ENCODE measurements at places on chromosomes 3 and 15.
A peak's percentile ranks its signal among the peaks of the same experiment; 100 is the strongest.

- no peak for DNase-seq
These were observed 200.7 kb downstream of the GREM1 start for GRCh38 chr15:32918547-32918946.

DNA sequence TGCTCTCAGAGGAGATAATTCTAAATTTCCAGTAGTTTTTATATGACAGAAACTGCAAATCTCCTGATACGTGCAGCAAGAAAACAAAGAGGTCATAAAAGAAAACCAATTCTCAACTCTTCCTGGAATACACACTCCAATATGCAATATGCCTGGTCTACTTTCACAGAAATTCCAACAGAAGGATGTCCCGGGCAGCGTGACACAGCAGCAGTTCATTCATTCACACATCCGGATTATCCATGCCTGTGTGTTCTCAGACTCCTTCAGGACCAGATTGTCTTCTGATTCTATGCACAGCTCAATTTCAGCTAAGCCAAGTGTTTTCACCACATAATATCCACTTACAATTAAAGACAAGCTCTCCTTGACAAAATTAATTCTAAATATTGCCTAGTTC lies 64.3 kb downstream of the FBN1 start:
- DNase-seq = no peak

- DNase-seq = no peak
These were observed 146.9 kb downstream of the CHST2 start for GRCh38 chr3:143266511-143266910.

- no peak for DNase-seq
These were observed 315.2 kb downstream of the CLSTN2 start for GRCh38 chr3:140250010-140250855.

GRCh38 chr3:184776916-184777315 lies 35.0 kb upstream of the VPS8 start:
- DNase-seq = no peak

DNA sequence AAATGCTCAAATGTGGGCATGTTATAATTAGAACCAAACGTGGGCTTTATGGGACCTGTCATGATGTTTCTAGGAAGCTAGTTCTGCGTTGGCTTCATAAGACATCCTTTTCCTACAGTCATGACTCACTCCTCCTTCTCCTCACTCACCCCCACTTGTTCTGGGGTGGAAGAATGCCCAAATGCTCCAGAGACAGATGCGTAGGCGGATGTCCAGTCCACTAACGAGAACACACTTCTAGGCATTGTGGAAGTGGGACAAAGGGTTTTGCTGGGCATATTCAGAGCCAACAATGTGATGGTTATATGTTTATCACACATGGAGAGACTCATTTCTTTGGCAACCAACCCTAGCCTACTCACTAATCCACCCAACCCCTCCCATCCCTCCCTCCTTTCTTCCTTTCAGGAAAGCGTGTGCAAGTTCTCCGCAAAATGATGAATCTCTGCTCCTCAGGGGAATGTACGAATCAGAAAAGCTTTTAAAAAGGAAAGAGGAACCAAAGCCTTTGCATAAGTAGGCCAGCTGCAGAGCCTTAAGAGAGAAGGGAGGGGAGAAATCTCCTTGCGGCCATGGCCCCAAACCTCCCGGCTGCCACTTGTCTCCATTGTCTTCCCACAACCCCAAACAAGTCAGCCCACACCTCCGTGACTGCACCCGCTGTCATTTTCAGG lies 123.0 kb upstream of the SPRED1 start:
- peak; percentile 26 for DNase-seq

DNA sequence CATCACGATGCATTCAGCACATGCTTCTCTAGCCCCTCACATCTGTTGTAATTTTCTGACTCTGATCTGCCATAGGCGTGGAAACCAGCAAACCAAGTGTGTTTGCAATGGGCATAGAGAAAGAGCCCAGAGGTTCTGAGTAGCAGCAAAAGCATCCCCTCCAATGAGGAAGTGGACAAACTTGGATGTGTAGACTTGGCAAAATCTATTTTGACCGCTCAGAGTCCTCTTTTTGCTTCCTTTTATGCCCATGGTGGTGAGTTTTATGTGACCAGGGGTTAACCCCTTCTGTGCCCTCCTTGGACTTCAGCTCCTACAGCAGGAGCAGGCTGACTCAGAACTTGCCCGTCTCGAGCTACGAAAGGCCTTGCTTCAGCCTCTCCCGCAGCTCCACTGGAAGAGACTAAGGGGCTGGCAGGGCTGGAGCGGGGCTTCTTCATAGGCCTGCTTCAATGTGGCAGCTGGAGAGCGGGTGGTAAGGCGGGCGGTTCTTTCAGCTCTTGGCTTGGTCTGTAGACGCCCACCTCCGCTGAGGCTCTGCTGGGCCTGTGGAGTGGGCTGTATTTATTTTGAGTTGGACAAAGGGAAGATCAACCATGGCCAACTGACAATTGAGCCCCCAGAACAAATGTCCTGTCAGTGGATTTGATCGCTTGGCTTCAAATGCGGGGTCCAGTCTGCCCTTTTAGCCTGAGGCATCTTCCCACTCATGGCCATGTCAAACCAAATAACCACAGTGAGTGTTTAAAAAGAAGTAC lies 6.5 kb upstream of the ETV5 start:
- DNase-seq = no peak

- no peak for DNase-seq
These were observed 112.8 kb upstream of the MEF2A start for GRCh38 chr15:99452728-99453636.

DNA sequence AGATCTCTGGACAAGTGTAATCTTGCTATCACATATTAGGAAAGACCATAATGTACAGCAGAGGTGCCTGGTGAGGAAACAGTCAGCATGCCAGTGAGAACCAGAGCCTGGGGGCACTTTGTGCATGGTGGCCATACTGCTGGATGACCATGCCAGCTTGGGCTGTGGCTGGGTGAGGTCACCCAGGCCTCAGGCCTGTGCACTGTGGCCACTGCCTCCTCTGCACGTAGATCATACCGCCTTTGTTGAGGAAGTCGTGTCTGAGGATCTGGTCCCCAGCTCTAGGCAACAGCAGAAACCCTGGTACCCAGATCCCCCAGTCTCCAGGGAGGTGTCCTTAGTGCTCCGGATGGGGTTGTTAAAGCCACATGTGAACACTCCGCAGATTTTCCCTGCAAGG lies 38.9 kb downstream of the ZNF710 start:
- no peak for DNase-seq

- no peak for DNase-seq
These were observed 114.8 kb downstream of the WDR76 start for GRCh38 chr15:43941555-43941954.

DNA sequence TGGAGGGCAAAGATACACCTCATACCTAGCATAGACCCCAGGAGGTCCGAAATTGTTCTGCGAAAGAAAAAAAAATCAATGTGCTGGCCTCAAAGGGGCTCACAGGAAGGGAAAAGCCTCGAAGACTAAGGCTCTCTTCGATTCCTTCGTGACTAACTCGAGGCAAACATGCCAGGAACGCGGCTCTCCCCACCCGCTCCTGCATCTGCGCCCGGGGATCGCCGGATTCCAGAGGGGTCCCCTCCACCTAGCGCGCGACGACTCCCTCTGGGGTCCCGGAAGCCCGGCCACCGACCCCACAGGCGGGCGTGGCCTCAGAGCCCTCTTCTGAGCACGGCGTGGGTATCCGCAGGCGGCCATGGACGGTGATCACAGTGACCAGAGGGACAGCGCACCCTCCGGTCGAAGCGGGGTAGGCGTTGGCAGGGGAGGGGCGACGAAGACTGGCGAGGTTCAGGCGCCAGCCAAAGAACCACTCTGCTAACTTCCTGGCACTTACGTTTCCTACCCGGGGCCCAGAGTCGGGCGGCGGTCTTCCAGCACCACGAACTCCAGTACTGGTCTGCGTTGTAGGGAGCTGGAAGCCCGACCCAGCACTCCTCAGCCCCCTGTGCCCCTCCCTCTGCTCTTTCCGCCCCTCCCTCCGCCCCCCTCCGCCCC lies 515 bp upstream of the EIF3J start:
- no peak for DNase-seq

GRCh38 chr3:114406922-114407321 lies 113.1 kb downstream of the TIGIT start:
- no peak for DNase-seq

DNA sequence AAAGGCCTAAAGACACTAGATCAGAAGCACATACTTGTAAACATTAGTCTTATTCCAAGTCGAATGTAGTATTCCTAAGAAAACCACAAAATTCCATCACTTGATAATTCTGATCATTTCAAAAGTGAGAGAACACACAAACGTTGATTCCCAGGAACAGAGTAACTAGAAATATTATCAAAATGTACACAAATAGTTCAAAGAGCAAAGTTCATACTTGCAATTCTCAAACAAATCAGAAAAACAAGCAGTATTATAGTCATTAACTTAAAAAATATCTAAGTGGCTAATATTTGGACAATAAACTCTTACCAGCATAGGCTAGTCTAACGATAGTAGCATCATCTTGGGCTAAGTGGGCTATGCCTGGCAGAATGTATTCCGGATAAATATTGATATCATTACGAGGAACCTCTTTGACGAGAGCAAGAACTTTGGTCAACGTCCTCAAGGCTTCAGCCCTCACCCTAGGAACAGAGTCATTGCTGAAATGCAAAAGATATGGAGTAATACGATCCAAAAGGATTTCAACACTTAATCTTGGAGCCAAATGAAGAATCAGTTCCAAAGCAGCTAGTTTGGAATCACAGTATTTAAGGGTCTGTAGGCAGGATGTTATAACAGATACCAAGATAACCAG lies 13.3 kb downstream of the PIK3R4 start:
- DNase-seq = no peak

DNA sequence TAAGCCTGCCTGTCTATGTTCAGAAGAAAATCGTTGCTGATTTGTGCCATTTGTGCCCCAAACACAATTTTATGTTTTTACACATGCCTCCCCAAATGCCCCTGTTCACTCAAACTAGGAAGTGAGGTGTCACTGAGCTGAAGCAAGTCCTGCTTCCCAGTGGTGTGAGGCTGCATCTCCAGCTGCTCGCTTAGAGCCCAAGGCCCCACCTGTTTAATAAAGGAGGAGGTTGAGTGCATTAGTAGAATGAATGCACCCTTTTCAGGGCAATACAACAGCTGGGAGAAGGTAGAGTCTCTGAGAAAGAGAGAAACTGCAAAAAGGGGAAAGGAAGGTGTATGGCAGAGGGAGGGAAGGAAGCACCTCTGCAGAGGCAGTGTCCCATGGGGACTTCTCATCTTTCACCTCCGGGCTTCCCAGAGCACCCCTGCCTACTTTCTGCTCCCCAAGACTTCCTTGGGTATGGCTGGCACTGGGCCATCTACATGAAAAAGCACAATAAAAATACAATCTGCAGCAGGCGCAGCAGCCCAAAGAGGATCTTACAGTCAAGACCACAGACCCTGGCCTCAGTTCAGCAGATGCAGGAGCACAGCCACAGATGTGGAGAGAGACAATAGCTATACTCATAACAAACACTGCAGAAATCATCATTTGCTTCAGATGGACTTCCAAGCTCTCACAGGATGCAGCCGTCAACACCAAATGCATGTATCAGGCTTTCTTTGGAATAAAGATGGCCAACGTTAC lies 165.9 kb downstream of the POLR2M start:
- no peak for DNase-seq

DNA sequence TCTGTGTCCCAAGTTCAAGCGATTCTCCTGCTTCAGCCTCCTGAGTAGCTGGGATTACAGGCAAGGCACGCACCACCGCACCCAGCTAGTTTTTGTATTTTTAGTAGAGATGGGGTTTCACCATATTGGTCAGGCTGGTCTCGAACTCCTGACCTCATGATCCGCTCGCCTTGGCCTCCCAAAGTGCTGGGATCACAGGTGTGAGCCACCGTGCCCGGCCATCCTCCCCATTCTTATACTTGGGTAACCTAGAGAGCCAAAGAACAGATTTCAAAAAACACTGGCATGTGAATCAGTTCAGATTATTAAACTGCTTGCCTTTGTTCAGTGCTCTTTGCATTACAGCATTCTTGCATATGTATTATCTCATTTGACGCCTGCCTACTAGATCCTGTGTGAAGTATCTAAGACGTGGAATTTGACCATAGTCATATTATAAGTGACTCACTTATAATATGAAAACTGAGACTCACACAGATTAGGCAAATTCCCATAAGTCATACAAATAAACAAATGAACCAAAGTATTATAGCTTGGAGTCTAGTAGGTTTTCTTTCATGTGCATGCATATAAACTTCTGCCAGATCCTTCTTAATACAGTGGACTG lies 123.5 kb downstream of the UNC13C start:
- no peak for DNase-seq

DNA sequence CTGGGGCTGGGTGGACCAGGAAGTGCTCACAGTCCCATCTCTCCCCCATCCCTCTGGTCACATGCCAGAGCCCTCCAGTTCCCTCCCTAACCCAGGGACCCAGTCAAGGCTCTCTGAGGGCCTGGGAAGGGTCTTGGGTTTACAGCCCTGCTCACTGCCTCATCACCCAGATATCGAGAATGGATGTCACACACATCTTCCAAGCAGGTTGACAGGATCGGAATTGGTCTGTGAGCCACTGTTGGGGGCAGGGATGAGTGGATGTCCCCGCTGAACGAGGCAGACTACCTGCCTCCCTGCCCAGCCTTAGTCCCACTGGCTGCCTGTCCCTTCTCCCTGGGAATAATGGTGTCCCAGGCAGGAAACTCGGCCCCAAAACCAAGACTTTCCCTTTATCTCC lies 20.0 kb upstream of the GOLGA6C start:
- no peak for DNase-seq

DNA sequence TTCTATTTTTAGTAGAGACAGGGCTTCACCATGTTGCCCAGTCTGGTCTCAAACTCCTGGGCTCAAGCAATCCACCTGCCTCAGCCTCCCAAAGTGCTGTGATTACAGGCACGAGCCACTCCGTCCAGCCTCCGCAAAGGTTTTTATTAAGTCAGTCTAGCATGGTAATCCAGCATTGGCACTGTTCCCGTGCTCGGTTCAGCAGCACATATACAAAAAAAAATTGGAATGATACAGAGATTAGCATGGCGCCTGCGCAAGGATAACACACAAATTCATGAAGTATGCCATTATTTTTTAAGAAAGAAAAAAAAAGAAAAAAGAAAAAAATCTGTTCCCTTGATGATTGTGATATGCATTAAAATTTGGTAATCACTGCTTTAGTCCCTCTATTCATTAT lies 8.5 kb downstream of the CKMT1A start:
- no peak for DNase-seq

GRCh38 chr15:94353488-94353820 lies 122.1 kb downstream of the MCTP2 start:
- no peak for DNase-seq
